Astrocyte (in vitro differentiated cells and primary cell): ENCODE measurements at places on chromosomes 3 and 15. TPM values are rescaled to one million over a fixed set of nuclear protein-coding genes. Genes with fewer than 3 reads are reported as not detected.

The ACOX2 gene
- 2.2 and 2.7 TPM in 2 replicates for total RNA-seq

The MASP1 gene
- total RNA-seq, result 0.62 and 0.79 TPM in 2 replicates

The ILDR1 gene
- total RNA-seq, result not detected in 2 replicates

The CCRL2 gene
- 0.17 TPM in 1 of 2 replicates, not detected in the other for total RNA-seq

- peak; percentile 92 for DNase-seq
Measured at GRCh38 chr3:69085833-69086722, 1.3 kb downstream of the ARL6IP5 start.

GRCh38 chr15:31382713-31383045, 56.0 kb downstream of the KLF13 start:
- no peak for DNase-seq

- peak; percentile 100 for DNase-seq
Measured at GRCh38 chr15:63107895-63108546, 13.6 kb upstream of the LACTB start.

DNA sequence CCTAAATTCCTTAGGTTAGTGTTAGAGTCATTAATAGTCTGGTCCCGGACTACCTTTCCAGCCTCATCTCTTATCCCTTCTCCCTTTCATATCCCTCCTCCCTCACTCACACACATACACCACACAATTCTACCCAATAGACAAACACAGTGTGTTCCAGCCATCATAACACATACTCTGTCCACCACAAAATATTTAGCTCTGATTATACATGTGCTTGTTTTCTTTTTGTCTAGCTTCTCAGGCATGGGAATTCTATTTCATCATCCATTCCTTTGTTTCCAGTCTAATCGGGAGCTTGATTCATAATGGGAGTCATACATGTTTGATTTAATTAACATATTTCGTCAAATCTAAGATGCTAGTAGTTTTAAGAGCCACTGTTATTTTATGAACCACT, 161.8 kb upstream of the BFSP2 start:
- DNase-seq, result peak; percentile 59

GRCh38 chr15:79032656-79033055, 57.9 kb downstream of the RASGRF1 start:
- no peak for DNase-seq

DNA sequence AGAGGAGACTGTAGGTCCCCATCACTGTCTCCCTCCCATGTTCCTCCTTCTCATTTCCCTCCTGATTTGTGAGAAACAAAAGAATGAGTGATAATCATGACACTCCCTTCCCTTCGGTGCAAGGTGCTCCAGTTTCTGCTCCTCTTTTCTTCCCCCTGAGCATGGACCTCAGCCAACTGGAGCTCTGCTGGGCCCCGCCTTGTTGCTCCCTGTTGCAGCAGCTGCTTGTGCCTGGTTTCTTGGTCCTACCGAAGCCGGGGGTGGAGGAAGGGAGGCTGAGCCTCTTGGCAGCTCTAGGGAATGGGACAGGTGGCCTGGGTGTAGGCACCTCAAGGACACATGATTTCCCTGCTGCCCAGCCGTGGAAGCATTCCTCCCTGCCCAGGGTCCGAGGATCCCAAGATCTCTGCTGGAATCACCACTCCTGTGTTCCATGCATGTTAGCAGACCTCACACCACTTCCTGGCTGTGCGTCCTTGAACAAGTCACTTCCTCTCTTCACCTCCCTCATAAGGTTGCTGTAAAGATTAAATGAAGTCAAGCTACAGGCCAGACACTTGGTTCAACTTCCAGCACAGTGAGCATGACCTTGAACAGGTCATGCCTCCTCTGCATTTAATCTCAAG, 131.6 kb upstream of the ABHD17C start:
- no peak for DNase-seq
